ENCODE measurements at places on chromosomes 5 and 9.

GRCh38 chr9:83435301-83435700, 102.9 kb downstream of the FRMD3 start:
- DNase-seq: no peak

GRCh38 chr9:128026255-128026772, 40.8 kb downstream of the NAIF1 start:
- peak; percentile 69 for DNase-seq

- DNase-seq: no peak
These were observed 47.4 kb downstream of the MFAP3 start for GRCh38 chr5:154086146-154086545.

DNA sequence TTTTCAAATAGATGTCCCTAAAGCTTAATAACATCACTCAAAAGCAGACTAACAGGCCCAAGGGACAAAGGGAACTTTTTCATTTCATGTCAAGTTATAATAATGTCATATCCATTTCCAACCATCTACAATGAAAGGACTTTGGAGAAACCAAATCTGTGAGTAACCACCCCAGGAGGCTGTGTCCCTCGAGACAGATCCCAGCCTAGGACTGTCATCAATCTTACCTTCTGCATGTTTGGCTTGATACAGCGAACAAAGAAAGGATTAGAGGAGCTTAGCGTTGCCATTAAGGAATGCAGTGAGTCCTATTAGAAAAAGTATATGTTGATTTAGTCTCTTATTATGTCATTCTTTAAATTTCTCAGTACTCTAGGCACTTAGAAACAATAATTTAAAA, 137.8 kb upstream of the RETREG1 start:
- DNase-seq: no peak

- no peak for DNase-seq
These were observed 54.3 kb downstream of the PSD2 start for GRCh38 chr5:139849942-139850341.
